DMS79 treated with DMSO at 0.1 percent for 48 hours (cell line): ENCODE measurements at places on chromosomes 13 and 19.
A peak's percentile ranks its signal among the peaks of the same experiment; 100 is the strongest.

DNA sequence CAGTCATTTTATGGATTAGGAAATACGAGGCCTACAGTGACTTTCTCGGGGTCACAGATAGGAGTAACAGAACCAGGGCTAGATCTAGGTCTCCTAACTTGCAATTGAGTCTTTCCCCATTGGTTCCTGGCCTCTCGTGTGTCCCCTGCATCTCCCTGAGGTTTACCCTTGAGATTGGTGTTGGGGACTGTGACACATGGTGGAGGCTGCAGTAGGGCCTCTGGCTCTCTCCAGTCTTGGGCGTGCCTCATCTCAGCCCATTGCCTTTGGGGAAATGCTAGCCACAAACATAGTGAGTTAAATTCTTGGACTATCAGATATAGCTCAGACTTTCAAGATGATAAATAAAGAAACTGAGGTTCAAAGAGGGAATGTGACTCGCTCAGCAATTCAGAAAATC, 212.1 kb downstream of the KCNRG start:
- DNase-seq: no peak

GRCh38 chr19:41796901-41797300, 514 bp downstream of the CEACAM3 start:
- no peak for DNase-seq

DNA sequence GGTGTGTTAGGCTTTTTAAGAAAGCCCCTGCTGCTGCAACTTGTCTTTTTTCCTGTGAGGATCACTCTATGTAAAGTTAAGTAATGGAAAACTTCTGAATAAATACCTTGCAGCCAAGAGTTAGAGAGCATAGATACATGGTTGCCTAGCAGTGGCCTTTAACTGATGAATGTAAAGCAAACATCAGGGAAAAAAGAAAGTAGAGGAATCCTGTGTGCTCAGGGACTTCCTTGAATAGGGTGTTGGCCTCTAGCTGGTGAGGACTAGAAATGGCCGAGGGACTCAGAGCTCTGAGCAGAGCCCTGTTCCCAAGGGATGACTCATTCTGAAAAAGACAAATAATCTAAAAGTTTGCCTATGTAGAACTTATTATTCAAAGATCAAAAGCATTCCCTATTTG, 135.7 kb downstream of the MIPEP start:
- DNase-seq: no peak

- DNase-seq: no peak
Measured at GRCh38 chr13:58452123-58452623, 820.6 kb downstream of the PCDH17 start.

- peak; percentile 3 for DNase-seq
Measured at GRCh38 chr19:35249848-35250711, 1.3 kb downstream of the LSR start.

GRCh38 chr19:3645726-3646125, 19.1 kb upstream of the CACTIN start:
- DNase-seq: no peak

DNA sequence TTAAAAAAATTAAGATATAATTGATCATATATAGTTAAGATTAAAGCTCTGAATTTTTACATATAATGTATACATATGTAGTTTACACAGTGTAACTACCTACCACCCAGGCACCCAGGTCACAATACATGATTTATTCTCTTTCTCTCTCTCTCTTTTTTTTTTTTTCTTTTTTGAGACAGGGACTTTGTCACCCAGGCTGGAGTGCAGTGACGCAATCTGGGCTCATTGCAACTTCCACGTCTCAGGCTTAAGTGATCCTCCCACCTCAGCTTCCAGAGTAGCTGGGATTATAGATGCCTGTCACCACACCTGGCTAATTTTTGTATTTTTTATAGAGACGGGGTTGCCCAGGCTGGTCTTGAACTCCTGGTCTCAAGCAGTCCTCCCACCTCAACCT, 18.8 kb upstream of the CLASRP start:
- DNase-seq: no peak

- no peak for DNase-seq
Measured at GRCh38 chr19:6227156-6227935, 52.4 kb downstream of the MLLT1 start.
